CD4-positive, alpha-beta memory T cell (primary cell): ENCODE measurements at places on chromosomes 13 and 19. TPM values are rescaled to one million over a fixed set of nuclear protein-coding genes. Genes with fewer than 3 reads are reported as not detected.

The ZBTB7A gene
- 57.0 TPM for total RNA-seq

GRCh38 chr19:19296953-19297689 lies 23.2 kb downstream of the SUGP1 start:
- H3K4me1 ChIP-seq = no peaks in the 10 kb centered on the region
- no peak overlapping the region for H3K4me3 ChIP-seq
- no peak overlapping the region for H3K27ac ChIP-seq

GRCh38 chr13:34533941-34534340 lies 408.1 kb upstream of the NBEA start:
- no peaks in the 10 kb centered on the region for H3K36me3 ChIP-seq
- H3K27me3 ChIP-seq = no peaks in the 10 kb centered on the region
- H3K4me3 ChIP-seq = no peak overlapping the region
- no peak for DNase-seq

DNA sequence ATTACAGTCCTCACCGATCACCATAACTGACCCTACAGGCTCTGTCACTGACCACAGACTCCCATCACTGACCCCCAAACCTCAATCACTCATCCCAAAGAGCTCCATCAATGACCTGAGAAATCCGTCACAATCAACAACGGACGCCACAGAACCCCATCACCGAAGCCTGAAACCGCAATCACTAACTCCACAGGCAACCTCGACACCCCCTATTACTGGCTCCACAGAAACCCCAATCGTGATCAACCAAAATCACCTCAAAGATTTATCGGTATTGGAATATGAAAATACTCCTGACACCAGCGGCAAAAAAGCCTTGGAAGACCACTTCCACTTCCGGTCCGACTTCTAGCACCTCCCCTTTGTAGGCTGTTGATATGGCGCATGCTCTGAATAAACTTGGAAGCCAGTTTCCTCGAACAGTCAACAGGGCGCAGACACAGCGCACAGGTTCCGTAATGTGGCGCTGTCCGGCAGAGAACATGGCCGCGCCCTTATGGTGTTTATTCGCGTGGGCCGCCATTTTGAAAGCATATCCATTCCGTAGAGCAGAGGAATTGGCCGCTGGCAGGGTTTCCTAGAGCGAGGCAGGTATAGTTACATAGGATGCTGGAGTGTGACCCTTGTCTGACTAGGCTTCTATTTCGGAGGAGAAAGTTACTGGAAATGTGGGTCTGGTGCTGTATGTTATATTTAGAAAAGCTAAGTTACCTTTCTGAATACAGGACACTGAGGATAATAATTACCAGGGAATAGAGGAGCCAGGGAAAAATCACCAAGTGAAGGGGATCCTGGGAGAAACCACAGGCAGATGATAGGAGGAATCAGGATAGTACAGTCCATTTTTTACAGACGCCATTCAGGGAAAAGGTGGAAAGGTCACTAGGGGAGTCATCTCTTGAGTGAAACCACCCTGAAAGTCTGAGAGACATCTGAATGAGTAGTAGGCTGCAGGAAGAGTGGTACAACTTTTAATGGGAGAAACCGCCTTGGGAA lies at the start of gene ZNF585A:
Gene ZNF585A (minus strand): TSS at position 328 of the 999 bp plus-strand sequence. CDS start 2,785 bp downstream, outside the sequence.
- peak within 1 kb of the TSS; percentile 82 for H3K4me3 ChIP-seq
- peaks cover 17% of the 10 kb centered on the region for H3K4me1 ChIP-seq
- H3K36me3 ChIP-seq = peaks cover 16% of the 10 kb centered on the region
- no peaks in the 10 kb centered on the region for H3K27me3 ChIP-seq
- DNase-seq = peak; percentile 90
- peak within 1 kb of the TSS; percentile 61 for H3K27ac ChIP-seq

GRCh38 chr19:39082167-39082566 lies 2.0 kb upstream of the ACP7 start:
- no peak overlapping the region for H3K4me3 ChIP-seq
- no peak for DNase-seq
- H3K27me3 ChIP-seq = peaks cover 21% of the 10 kb centered on the region

The TMEM38A gene
- total RNA-seq = 0.99 TPM

The KIR2DL3 gene
- total RNA-seq = not detected

The SHISA2 gene
- total RNA-seq = 0.36 TPM

The ZNF221 gene
- total RNA-seq = 3.2 TPM

The ZIK1 gene
- total RNA-seq = 11.1 TPM

DNA sequence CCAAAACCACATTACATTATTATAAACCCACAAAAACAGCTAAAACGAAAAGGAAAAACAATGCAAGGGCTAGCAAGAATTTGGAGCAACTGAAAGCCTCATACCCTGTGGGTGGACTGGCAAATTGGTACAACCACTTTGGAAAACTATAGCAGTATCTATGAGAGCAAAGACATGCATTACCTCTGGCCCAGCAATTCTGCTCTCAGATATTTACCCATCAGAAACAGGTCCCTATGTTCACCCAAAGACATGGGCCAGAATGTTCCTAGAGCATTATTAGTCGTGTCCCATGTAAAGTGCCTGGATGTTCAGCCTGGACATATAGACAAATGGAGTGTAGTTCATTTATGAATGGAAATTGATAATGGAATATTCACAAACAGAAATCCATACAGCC lies 27.9 kb downstream of the POP4 start:
- H3K27ac ChIP-seq = no peak overlapping the region
- DNase-seq = no peak
- no peak overlapping the region for H3K4me3 ChIP-seq

DNA sequence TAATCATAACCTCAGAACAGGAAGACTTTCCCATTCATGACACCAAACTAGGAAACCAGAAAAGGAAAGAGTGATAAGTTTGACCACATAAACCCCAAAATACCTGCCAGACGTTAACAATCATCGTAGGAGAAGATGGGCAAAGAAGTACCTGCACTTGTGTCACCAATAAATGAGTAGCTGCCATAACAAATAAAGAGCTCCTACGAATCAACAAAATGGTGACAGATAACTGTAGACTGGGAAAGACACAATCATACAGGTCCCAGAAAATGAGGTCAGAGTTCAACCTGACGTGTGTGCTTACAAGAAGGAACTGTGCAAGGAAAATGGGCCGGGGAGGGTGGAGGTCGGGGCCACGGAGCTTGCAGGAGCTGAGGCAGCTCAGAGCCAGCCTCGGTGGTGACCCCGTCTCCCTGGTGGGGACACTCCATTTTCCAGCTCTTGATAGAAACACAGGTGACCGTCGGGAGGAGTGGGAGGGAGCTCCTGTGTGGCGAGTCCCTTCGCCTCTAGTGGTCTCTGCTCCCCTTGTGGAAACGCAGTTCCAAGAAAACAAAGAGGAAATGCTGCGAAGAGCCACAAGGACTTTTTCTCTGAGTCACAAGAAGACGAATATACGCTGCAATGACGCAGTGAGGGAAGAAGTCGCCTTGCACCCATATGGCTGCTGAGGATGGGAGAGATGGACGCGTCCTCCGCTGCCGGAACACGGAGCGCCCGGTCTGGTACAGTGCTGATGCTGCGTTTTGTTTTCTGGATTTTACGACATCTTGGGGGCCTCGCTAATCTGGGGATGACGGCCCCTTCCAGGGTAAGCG lies 9.5 kb downstream of the PIP5K1C start:
- no peaks in the 10 kb centered on the region for H3K36me3 ChIP-seq
- no peak overlapping the region for H3K4me3 ChIP-seq
- H3K27me3 ChIP-seq = no peaks in the 10 kb centered on the region
- peaks cover 30% of the 10 kb centered on the region for H3K4me1 ChIP-seq
